Putamen (tissue), 1 donor: ENCODE measurements at places on chromosomes 4 and X.

DNA sequence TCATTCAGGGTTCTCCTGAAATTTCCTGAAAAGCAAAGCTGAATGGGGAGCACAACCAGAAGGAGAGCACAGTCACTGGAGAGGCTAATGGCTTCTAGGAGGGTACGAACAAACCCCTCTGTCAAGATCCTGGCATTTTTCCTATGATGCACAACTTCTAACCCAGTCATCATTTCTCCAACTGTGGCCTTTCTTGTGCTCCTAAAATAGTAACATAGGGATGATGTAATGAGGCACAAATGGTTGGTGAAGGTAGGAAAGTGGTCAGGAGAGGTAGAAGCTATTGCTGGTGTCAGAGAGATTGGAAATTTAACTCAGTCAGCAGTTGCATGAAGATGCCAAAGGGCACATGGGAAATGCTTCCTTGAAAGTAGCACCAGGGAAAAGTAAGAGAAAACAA, 52.7 kb downstream of the SLC10A7 start:
- no peak for DNase-seq

DNA sequence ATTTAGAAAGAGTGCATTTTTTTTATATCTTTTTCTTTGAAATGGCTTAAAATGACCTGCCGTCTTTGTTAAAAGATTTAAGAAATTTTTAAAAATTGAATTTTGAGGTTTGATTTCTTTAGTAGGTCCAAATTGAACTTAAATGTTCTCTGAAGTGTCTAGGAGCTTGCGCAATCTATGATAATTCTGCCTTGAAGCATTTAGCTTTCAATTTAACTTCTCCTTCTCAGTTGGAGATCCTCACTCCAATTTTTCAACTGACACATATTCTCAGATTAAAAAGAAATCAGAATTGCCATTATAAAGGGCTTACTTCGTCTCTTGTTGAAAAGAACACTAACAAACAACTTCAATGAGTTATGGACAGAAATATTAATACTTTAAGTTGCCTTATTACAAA, 273.5 kb downstream of the TMA16 start:
- no peak for DNase-seq

DNA sequence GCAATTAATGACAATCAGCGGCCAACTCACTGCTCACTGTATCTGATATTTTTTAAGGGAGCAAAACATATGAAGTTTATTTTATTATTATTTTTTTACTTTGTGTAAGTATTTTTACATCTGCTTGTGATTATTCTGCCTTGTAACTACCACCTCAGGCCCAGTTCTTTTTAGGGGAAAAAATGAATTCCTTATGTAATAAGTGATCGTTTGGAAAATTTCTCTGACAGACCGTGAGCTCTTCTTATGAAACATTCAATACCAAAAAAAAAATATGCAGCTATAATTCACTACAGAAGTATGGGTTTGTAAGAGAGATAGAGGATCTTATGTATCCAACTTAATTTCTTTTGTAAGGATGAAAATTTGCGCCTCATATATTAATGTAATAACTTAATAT, 33.5 kb upstream of the STOX2 start:
- DNase-seq, result no peak

DNA sequence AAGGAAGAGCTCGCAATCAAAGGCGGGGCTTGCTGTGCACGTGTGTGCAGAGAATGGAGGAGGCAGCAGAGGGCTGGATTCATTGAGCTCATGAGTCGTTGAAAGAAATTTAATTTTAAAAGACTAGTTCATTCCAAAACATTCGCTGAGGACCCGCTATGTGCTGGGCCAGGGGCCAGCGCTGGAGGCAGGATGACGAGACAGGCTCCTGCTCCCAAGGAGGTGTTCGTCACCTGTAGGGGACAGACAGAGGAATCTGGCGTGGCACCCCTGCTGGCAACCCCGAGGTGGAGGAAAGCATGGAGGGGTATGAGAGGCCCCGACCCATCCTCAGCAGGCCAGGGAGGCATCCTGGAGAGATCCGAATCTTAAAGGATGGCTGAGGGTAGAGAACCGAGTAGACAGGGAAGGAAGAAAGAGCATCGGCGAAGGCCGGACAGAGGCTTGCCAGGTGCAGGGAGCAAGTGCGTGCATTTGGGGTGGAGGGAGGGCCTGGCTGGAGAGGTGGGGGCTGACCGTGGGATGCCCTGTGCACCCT, 96.4 kb downstream of the CPZ start:
- no peak for DNase-seq

DNA sequence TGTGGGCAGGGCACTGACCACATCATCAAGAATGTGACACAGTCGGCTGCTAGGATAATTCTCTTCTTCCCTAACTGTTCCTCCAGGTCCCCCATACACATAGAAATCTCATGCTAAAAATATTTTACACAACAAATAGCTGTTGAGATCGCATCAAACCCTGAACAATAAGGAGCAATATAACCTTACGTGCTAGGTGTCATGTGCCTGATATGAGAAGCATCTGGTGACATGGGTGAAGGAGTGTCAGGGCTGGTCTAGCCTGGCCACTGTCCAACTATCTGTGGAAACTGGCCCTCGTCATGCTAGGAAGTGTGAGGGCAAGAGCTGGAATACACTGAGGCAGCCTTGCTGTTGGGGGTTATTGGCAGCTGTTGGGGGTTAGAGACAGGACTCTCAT, 167.3 kb upstream of the PGRMC2 start:
- DNase-seq, result no peak

DNA sequence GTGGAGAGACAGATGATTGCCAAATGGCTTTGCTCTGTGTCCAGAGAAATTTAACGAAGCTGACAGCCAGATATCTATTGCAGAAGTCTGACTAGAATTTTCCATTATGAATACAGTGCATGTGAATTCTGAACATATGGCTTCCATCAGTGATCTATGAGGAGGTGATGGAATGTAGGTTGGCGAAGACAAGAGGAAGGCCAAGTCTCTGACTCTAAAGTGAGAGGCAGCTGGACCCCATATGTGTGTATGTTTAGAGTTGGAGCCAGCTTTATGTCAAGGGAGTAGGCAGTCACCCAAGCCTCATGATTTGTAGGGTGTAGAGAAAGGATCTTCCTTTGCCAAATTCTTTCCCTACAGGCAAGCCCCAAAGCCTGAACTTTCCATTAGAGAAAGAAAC, 76.2 kb upstream of the TEX13D start:
- no peak for DNase-seq

GRCh38 chr4:18106620-18107019, 85.1 kb upstream of the LCORL start:
- no peak for DNase-seq

DNA sequence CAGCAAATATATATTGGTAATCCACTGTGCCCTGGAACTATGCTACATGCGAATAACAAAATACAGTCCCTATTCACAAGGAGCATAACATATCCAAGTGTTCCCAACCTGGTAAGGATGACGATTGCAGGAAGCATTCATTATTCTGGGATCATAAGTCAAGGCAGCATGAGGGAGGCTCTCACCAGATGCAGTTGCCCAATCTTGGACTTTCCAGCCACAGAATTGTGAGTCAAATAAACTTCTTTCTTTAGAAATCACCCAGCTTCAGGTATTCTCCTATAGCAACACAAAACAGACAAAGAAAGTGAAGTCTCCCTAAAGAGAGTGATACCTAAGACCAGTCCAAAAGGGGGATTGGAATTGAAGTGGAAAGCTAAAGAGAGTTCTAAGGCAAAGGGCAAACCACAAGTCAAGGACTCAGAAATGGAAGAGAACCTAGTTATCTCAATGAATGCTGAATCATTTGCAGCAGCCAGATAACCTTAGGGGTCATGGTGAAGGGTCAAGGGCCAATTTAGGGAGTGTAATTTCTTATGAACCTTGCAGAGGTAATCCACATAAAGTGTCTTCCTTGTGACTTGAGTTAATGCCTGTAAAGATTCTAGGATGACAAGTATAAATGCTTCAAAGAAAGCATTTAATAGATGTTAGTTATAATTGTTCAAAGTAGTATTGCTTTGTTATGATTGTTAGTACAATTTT, 103.1 kb upstream of the PCDH7 start:
- no peak for DNase-seq
